Pericardium fibroblast (primary cell): ENCODE measurements at places on chromosomes 2 and 18. TPM values are rescaled to one million over a fixed set of nuclear protein-coding genes. Genes with fewer than 3 reads are reported as not detected.

The CAB39 gene
- 27.9 and 28.3 TPM in 2 replicates for total RNA-seq

The C2orf80 gene
- total RNA-seq: not detected in 2 replicates

The CCDC74B gene
- total RNA-seq: 2.0 and 28.4 TPM in 2 replicates

The GCFC2 gene
- total RNA-seq: 12.2 and 24.2 TPM in 2 replicates

The POTEF gene
- total RNA-seq: not detected in 2 replicates

The STEAP3 gene
- total RNA-seq: 14.0 and 25.4 TPM in 2 replicates

The TEX261 gene
- 28.8 and 38.5 TPM in 2 replicates for total RNA-seq

The AKAIN1 gene
- not detected in 2 replicates for total RNA-seq

The CDK15 gene
- total RNA-seq: 0.47 and 5.6 TPM in 2 replicates

The CYB5A gene
- 160 and 173 TPM in 2 replicates for total RNA-seq

The EIF5B gene
- 18.9 and 23.9 TPM in 2 replicates for total RNA-seq

The GAREM2 gene
- total RNA-seq: 2.8 and 4.7 TPM in 2 replicates

The COBLL1 gene
- 3.7 and 5.4 TPM in 2 replicates for total RNA-seq

The SERPINB11 gene
- not detected in 2 replicates for total RNA-seq

The PTPN4 gene
- total RNA-seq: 8.2 and 20.8 TPM in 2 replicates

The UCN gene
- total RNA-seq: 0.35 and 2.0 TPM in 2 replicates

The MSTN gene
- under 0.01 TPM in 1 of 2 replicates, not detected in the other for total RNA-seq

The CNDP1 gene
- not detected in 2 replicates for total RNA-seq

The HDAC4 gene
- total RNA-seq: 9.1 and 44.8 TPM in 2 replicates

The CXXC1 gene
- 30.7 and 42.6 TPM in 2 replicates for total RNA-seq

The TRIM54 gene
- not detected in 2 replicates for total RNA-seq

The CPS1 gene
- 9.9 and 12.9 TPM in 2 replicates for total RNA-seq

The RND3 gene
- total RNA-seq: 15.2 and 59.7 TPM in 2 replicates

The EN1 gene
- total RNA-seq: 3.6 and 5.7 TPM in 2 replicates

The DSG2 gene
- 1.4 and 10.0 TPM in 2 replicates for total RNA-seq

The MGAT4A gene
- total RNA-seq: 0.12 and 0.68 TPM in 2 replicates

The VIT gene
- total RNA-seq: 1.2 and 3.4 TPM in 2 replicates

The C2orf78 gene
- not detected in 2 replicates for total RNA-seq

The SPP2 gene
- total RNA-seq: not detected in 2 replicates

The TUBB8B gene
- not detected in 2 replicates for total RNA-seq

The RGPD3 gene
- 0.43 and 0.47 TPM in 2 replicates for total RNA-seq

The LOXHD1 gene
- not detected in 2 replicates for total RNA-seq

The ARHGEF33 gene
- 0.09 TPM in 1 of 2 replicates, not detected in the other for total RNA-seq

The CHRND gene
- total RNA-seq: 0.26 TPM in 1 of 2 replicates, not detected in the other

The CCBE1 gene
- total RNA-seq: 6.9 and 24.2 TPM in 2 replicates

The CROCC2 gene
- not detected in 2 replicates for total RNA-seq

The COLEC11 gene
- total RNA-seq: 1.4 and 8.9 TPM in 2 replicates

The SKOR2 gene
- not detected in 2 replicates for total RNA-seq

The HOXD12 gene
- not detected in 2 replicates for total RNA-seq

The ELOA2 gene
- total RNA-seq: not detected in 2 replicates

The SLC19A3 gene
- total RNA-seq: 0.85 and 1.8 TPM in 2 replicates

The TRABD2A gene
- 0.51 and 5.8 TPM in 2 replicates for total RNA-seq

The CMPK2 gene
- total RNA-seq: under 0.01 and 2.6 TPM in 2 replicates

The SPDYA gene
- not detected in 2 replicates for total RNA-seq

The SLC9A4 gene
- not detected in 2 replicates for total RNA-seq
